Neural crest cell (in vitro differentiated cells): ENCODE measurements at places on chromosomes 16 and 17.

DNA sequence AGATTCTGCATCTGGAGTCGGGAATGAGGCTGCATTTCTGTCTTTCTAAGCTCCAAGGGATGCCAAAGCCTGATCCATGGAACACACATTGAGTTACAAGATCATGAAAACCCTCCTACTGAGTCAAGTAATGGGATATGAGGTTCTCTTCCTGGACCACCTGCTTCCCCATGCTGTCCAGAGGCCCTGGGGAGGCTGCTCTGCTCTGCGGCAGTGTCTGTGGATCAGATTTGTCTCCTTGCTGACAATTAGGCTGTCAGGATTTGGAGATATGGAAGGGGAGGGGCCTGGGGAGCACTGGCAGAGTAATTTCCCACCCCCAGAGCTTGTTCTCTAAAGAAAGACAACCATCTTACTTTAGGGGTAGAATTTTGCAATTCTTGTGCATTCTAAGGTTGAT is 33.0 kb downstream of the C16orf95 start:
- no peak for DNase-seq

- DNase-seq: no peak
These were observed 2.5 kb downstream of the PHF12 start for GRCh38 chr17:28948873-28949184.

DNA sequence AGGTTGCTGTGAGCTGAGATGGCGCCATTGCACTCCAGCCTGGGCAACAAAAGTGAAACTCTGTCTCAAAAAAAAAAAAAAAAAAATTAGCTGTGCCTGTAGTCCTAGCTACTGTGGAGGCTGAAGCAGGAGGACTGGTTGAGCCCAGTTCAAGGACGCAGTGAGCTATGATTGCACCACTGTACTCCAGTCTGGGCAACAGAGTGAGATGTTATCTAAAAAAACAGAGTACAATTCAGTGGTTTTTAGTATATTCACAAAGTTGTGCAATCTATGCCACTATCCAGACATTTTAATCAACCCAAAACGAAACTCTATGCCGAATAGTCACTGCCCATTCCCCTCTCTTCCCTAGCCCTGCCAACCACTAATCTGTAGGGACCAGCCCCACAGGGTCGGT is 25.1 kb downstream of the C16orf54 start:
- DNase-seq: no peak

DNA sequence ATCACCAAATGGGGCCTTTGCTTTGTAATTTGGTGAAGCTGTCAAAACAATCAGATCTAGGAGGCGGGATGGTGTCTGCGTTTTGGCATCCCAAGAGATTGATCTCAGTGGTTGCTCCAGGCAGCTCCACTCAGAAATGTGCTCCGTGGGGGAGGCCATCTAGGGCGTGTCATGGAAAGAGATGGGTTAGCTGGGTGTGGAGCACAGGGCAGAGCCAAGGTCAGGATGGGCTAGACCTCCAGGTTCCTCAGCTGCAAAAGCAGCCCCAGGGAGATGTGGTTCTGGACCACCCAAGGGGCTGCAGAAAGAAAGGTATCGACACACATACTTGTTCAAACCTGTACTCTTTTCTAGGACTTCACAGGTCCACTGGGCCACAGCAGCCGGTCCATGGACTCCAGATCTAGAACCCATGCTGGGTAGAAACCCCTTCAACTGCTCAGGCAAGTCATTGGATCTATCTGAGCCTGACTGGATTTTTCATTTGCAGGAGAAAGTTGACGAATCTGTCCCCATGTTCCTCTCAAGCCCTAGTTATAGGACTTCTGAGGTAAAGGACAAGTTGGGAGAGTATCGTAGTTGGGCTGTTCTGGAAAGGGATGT is 270.2 kb upstream of the RPL38 start:
- no peak for DNase-seq

DNA sequence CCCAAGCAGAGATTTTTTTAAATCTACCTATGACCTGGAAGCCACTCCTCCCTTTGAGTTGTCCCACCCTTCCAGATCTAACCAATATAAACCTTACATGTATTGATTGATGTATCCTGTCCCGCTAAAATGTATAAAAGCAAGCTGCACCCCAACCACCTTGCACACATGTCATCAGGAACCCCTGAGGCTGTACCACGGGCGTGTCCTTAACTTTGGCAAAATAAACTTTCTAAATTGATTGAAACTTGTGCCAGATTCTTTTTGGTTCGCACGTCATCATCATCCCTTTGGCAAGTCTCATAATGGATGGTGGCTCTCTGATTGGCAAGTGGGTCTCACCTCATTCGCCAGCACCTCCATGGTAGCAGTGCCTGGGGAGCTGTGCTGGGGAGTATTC is 60.2 kb downstream of the CNGB1 start:
- DNase-seq: no peak

- DNase-seq: peak; percentile 5
These were observed 16.5 kb upstream of the CLEC3A start for GRCh38 chr16:78005881-78006280.

GRCh38 chr17:21388066-21388465 is 11.9 kb downstream of the KCNJ12 start:
- DNase-seq: no peak

DNA sequence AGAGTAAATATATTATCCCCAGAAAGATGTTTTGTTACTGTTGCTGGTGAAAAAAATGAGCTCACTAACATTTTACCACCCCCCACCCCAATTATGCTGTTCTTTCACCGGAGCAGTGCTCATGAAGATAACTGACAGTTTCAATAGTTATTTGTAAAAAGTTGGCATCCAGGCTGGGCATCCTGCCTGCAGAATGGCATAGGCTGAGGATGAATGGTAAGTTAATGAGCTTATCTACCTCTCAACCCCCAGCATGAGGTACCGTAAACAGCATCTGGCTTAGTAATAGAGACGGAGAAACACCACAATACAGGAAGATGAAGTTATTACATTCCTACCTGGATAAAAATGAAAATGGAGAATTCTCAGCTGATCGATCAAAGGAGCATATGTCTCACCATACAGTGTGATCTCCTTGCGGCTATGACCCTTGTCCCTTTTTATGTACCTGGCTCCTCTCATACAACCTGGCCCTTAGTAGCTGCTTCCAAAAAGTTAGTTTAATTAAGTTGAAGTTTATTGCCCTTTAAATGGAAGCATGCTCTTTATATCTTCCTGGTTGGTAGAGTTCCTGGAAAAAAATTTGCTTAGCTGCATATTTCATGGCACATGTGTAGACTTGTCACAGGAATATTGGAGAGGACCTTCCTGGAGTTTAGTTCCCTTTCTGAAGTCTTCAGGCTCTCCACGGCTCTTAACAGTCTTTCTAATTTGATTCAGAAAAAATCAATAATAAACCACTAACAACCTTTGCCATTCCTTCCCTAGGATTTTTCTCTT is 61.2 kb upstream of the MPHOSPH6 start:
- DNase-seq: no peak

DNA sequence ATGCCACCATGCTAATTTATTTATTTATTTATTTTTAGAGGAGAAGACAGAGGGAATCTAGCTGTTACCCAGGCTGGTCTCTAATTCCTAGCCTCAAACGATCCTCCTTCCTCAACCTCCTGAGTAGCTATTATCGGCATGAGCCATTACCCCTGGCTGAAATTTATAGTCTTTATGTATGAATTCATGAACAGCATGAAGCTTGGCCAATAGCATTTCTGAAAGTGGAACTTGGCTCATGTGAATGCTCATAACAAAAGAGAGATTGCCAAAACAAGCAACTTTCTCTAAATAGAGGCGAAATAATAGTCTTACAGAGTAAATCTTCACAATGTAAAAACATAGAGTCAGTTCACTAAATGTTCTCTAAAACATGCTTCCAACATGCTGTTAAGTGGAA is 30.1 kb upstream of the SMURF2 start:
- no peak for DNase-seq

- DNase-seq: no peak
These were observed 33.6 kb upstream of the CACNG4 start for GRCh38 chr17:66930933-66931332.

- no peak for DNase-seq
These were observed 8.7 kb downstream of the CAMTA2 start for GRCh38 chr17:4978726-4979125.

- DNase-seq: no peak
These were observed 7.3 kb upstream of the CAPNS2 start for GRCh38 chr16:55559233-55559632.

DNA sequence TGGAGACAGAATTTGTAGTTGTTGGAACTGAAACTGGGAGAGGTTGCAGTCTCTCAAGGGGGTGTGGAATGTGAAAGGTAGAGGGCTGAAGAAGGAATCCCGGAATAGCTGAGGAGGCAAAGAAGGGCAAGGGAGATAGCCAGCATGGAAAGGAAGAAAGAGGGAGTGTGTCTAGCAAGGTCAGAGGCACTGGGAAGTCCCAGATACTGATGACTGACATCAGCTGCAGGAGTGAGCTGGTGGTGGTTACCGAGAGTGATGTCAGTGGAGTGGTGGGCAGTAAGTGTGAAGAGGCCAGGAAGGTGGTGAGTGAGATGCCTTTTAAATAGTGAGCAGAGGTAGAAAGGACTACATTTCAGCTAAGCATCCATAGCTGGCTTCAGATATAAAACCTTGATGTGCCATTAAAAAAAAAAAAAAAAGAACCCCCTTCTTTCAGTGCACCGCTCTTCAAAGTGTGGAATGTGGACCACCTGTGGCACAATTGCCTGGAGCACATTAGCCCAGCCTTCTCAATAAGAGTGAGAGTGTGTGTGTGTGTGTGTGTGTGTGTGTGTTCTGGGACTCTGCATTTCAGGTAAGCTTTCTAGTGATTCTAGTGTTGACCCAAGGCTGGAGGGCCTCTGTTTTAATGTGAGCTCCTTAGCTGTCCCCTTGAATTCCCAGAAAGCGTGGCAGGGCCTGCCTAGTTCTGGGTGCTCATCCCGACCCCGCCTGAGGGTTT is 8.5 kb downstream of the PRMT7 start:
- DNase-seq: no peak

DNA sequence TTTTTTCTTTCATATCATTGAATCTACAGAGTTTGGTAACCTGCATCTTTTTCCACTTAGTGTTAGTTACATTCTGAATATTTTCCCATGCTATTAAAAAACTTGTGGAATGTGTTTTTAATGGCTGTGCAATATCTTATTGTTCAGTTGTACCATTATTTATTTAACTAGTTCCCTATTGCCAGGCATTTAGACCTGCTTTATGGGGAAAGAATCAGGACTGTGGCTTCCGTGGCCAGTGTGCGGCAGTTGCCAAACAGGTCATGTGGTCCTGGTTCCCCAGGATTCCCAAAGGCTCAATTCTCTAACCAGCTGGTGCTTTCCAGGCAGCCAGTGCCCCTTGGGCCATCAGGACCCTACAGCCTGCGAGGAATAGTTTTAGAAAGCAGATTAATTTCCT is 30.8 kb downstream of the NDEL1 start:
- DNase-seq: no peak

- no peak for DNase-seq
These were observed 44.0 kb downstream of the GPRC5B start for GRCh38 chr16:19840524-19841110.

- DNase-seq: no peak
These were observed 3.9 kb upstream of the TRPV1 start for GRCh38 chr17:3613124-3613523.

DNA sequence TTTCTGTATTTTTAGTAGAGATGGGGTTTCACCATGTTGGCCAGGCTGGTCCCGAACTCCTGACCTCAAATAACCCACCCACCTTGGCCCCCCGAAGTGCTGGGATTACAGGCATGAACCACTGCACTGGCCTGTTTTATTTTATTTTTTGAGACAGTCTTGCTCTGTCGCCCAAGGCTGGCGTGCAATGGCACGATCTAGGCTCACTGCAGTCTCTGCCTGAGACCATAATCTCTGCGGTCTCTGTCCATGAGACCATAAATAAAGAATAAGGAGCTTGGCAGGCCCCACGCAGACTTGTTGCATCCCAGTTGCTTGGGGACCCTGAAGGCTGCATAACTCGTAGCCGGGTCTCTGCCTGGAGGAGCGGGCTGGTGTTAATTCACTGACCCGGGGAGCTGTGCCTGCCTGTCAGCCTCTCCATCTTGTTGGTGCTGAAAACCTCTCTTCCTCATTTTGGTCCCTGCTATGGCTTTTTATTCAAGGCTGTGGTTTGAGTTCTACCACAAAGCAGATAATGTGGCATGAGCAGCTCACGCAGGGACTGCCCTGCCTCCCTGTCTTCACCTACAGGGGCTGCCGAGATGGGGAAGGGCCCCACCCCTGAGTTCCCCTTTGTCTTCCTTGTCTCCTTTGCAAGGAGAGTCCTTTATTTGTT is 82.1 kb downstream of the MSI2 start:
- no peak for DNase-seq

DNA sequence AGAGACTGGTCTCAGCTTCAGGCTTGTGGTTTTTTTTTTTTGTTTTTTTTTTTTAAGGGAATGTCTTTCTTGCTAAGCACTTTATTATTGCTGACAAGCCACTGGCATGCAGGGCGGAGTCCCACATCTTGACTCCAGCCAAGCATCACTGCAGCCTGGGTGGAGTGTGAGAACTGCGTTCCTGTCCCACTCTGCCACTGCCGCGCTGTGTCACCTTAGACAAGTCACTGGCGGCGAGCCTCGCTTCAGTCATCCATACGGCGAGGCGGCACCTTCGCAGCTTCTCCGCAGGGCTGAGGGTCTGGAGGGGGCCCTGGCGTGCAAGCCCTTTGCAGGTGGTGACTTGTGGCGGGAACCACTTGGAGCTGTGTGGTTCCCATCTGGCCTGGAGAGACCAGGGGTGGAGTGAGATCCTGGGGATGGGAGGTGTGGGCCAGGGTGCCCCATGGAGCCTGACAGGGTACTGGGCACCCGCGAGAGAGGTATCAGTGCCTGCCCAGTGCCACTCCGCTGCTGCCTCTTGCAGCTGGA is 99.1 kb upstream of the CIBAR2 start:
- no peak for DNase-seq

DNA sequence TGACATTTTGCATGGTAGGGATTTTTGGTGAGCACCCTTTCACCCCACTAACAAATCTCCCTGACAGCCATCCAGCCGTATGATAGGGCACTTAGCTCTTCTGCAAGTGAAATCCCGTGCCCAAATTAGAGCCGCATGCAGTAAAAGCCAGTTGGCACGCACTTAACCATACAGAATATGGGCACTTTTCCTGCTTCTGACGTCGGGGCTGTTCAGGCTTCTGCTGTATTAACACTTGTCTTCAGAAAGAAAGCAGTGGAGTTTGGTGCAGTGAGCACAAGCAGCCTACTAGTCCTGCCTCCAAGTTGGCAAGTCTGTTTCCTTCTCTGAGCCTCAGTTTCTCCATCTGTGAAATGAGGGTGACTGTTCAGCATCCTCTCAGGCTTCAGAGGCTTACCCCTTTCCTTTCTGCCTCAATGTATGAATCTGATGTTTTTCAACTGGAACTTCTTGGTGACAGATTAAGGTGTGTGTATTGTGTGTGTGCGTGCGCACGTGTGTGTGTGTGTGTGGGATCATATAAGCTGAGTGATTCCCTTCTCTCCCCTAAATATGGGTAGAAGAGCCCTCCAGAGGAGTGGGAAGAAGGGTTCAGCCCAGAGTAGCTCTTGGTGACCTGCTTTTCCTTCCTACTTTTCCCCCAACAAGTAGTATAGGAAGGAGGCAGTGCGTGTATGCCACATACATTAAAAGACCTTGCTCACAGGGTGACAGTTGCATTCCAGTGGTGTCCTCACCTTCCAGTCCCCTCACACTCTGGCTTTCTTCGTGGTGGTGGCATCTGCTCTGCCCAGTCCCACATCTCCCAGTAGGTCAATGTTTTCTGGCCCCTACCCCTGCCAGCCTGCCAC is 19.0 kb downstream of the IGF2BP1 start:
- DNase-seq: no peak
